Glutamatergic neuron (in vitro differentiated cells): ENCODE measurements at places on chromosomes 6 and 20. TPM values are rescaled to one million over a fixed set of nuclear protein-coding genes. Genes with fewer than 3 reads are reported as not detected.
A peak's percentile ranks its signal among the peaks of the same experiment; 100 is the strongest.

DNA sequence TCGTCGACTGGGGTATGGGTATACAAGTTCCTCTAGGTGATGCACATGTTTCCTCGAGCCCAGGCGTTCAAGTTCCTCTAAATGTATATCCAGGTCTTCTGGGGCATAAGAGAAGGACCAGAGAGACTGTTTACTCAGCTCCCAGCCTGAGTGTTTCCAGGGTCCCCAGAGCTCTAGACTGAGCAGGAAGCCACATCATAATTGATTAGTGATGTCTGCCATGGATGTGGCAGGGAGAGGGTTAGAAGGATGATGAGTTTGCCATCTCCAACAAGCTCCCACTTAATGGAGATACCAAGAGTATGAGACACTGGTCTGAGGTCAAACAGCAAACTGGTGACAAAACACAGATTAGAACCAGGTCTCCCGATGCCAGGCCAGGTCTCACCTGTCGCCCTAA is 74.8 kb downstream of the PREX1 start:
- DNase-seq, result no peak

RRAGD gene
- 14.7 TPM for total RNA-seq

DNA sequence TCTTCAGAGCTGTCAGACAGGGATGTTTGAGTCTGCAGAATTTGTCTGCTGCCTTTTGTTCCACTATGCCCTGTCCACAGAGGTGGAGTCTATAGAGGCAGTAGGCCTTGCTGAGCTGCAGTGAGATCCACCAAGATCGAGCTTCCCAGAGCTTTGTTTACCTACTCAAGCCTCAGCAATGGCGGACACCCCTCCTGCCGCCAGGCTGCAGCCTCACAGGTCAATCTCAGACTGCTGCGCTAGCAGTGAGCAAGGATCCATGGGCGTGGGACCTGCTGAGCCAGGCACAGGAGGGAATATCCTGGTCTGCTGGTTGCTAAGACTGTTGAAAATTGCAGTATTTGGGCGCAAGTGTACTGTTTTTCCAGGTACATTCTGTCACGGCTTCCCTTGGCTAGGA is 28.4 kb upstream of the RAB32 start:
- DNase-seq, result no peak

- DNase-seq, result no peak
Observed at GRCh38 chr6:166516251-166516884, 70.1 kb downstream of the RAMACL start.

DNA sequence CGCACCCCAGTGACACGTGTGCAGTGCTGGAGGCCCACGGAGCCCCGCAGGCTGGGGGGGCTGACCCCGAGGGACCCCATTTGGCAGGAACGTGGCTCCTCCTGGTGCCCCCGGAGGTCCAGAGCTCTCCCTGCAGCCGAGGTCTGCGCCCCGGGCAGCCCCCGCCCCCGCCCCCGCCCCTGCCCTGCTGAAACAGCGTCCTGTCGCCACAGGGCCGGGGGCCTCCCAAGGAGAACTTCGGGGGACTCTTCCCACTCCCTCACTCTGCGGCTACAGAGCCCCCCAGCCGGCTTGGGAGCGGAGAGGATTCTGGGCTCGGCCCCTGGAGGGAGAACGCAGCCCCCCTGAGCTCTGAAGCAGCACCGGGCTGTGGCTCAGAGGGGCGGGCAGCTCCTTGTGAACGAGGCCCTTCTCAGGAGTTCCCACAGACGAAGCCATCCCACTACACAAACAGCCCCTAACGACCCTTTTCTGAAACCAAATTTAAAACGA is 115.2 kb downstream of the DLL1 start:
- no peak for DNase-seq

SEMG1 gene
- not detected for total RNA-seq

DNA sequence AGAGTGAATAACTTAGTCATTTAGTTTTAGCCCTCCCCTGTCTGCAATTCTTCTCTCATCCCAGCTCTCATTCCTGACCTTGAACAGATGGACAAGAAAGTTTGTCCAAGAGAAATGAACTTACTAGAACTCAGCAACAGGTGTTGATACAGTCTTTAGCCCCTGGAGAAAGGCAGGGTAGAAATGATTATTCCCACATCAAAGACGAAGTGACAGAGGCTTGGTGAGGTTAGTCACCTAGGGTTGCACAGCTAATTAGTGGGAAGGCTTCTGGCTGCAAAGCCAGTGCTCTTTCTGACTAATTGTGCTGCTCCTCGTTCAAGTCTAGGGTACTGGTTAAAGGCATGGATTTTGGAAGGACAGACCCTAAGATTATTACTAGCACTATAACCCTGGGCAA is 4.5 kb downstream of the ZDHHC14 start:
- no peak for DNase-seq

LAMA4 gene
- 0.22 TPM for total RNA-seq

DNA sequence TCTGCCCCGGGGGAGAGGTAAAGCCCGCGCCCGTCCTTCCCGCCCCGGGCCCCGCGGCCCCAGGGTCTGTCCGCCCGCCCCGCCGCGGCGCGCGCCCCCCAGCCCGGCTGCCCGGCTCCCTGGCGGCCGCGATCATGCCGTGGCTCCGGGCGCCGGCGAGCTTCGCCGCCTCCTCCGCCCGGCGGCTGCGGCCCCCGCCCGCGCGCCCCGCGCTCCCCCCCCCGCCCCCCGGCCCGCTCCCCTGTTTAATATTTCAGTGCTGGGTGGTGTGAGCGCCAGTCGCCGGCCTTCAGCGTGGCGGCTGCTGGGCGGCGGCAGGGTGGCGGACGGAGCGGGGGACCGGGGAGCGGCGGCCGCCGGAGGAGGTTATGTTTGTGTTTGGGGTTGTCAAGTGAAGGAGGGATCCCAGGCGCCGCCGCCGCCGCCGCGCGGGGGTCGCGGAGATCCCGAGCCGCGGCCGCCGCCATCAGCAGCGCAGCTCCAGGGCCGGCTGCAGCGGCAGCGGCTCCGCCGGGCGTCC is at the start of gene HIVEP1:
HIVEP1 (plus strand) TSS at position 275 of the 520 bp plus-strand sequence. CDS start 3,317 bp downstream, outside the sequence.
- peak; percentile 68 for DNase-seq

DNA sequence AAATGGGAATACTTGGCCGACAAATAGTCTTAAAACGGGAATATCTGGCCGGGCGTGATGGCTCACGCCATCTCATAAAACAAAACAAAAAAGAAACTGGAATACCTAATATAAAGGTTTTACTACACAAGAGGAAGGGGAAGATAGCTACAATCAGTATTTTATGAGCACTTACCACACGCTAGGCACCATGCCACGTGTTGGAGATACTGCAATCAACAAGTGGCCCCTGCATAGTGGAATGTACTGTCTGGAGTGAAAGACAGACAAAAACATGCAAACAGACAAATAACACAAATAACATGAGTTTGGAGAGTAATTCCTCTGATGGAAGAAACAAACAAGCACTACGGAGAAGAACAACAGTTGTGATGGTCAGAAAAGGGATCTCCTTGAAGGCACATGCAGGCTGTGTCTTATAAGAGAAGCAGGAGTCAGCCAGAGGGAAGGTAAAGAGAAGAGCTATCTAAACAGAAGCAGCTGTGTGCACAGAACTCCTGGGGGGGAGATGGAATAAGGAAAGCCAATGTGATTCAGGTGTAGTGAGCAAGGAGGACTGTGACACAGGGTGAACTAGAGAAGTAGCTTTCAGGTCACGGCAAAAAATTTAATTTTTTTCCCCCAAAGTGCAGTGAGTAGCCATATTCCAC is 39.1 kb upstream of the AKIRIN2 start:
- DNase-seq, result no peak
